ENCODE measurements at places on chromosomes 2 and 18.

- DNase-seq = peak; percentile 43
These were observed 77.6 kb downstream of the AP1S3 start for GRCh38 chr2:223759569-223760430.

- DNase-seq = no peak
These were observed 25.2 kb upstream of the TMEM237 start for GRCh38 chr2:201668402-201668910.

- DNase-seq = peak; percentile 22
These were observed 62.3 kb upstream of the MGAT4A start for GRCh38 chr2:98793275-98793674.

DNA sequence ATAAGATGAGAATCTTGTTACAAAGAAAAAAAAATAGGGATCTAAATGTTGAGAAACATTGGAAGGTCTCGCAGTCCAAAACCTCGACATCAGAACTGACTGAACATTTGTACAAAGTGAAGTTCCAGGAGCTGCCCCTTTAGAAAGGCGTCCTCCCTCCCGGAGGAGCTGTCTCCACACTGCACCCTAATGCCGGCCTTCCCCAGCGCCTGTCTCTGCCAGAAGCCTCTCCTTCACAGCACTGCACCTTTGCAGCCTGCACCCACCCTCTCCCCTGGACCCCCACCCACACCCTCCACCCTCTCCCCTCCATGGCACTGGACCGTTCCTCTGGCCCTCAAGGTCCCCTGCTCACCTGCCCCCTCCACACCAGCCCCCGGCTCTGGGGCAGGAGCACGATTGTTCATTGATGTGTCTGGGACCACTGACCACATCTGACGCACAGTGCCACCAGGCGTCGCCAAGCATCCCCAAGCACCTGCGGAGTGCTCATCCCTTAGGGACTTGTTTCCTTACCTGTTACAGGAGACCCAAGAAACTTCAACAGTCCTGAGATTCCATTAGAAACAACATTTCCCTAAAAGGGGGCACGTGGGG lies 90.3 kb upstream of the SNTG2 start:
- DNase-seq = no peak

DNA sequence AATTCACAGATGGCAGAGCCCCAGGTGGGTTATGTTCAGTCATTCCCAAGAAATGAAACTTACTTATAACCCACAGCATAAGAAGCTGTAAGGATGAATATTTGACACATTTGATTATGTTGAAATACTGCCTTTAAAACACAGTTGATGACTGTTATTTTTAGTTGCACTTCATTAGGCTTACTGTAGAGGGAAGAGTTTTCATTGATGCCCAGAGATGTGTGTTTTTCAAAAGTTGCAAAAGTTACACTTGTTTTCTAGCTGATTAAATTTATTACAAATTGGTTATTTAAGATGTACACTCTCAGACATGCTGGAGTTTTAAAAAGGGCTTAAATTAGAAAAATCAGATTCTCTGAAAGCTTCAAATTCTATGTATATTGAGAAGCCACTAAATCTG lies 506.1 kb downstream of the PARD3B start:
- DNase-seq = no peak

GRCh38 chr18:37393221-37393827 lies 172.3 kb downstream of the CELF4 start:
- DNase-seq = no peak

GRCh38 chr2:648476-649424 lies 28.5 kb downstream of the TMEM18 start:
- no peak for DNase-seq

DNA sequence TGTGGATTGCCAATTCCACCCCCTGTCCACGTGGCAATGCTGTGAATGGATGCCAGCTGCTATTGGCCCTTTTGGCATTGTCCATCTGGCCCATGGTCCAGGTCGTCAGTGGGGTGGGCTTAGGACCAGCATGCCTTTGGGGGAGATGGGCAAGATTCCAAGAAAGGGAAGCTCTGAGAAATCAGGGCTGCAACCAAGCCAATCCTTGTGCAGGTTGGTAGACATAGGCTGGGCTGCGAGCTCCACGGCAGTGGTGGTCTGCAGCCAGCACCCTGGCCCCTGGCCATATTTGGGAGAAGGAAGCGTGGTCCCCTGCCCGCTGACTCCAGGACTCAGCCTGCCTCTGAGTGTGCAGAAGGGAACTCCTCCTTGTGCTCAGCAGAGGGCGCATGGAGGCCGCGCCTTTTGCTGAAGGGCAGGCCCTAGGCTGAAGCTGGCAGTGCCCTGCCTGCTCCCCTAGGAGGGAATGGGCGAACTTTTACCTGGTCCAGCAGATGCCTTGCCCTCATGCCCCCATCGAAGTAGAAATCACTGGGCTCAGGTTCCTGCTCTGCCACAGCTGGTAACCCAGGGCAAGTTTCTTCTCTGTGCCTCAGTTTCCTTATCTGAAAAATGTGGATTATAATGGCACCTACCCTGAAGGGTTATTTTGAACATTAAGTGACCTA lies 5.4 kb downstream of the SPR start:
- DNase-seq = peak; percentile 67

DNA sequence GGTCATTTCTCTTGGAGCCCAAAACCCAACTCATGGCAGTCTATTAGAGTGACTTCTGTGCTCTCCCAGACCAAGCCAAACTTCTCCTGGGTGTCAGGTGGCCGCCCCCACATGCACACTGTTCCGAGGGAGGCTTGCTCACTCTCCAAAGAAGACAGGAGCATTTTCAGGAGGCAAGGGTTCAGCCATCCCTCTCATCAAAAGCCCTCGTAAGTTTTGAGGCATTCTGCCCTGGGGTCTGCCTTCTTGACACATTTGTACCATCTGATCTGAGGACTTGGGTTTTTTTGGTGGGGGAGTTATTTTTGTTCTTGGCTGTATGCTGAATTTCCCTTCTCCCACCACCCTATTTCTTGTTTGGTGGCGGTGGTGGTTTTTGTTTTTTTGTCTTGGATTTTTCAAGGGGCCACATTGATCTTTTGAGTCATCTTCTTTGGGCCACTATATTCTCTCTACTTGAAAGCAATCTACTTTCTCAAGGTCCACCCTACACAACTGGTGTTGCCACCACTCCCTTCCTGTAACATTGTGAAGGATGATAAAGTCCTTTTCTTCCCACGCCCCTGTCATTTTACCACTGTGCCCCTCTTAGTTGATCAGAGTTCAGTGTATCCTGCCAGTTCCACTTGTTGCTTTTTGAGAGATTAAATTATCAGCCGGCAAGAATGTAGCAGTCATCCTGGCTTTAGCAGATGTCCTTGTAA lies 255.8 kb downstream of the CYP26B1 start:
- no peak for DNase-seq

- peak; percentile 50 for DNase-seq
These were observed 339.5 kb downstream of the TXNL1 start for GRCh38 chr18:56298935-56299334.

DNA sequence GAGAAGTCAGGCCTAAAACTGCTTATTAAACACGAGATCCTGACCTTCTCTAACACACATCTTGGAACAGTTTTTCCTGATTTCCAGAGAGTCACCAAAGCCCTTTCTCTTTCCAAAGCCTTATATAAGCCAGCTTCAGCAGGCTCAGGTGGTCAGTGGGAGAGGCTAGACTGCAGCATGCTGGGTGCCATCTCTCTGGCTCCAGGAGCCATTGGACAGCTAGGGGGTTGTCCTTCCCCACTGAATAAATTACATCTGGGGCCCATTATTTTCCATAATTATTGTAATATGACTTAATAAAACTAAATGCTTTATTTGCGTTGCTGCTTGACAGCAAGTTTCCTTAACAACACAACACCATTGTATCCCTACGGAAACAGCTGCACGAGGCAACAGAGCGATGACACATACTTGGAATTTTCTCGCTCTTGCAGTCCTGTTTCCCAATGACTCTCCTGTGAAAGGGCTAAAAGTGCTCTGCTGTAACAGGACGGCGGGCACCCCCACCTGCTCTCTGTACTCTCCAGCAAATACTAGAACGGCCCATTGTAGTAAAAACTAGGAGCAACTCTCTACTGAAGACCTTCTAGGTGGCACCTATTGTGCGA lies 160.6 kb downstream of the RNF144A start:
- peak; percentile 41 for DNase-seq

DNA sequence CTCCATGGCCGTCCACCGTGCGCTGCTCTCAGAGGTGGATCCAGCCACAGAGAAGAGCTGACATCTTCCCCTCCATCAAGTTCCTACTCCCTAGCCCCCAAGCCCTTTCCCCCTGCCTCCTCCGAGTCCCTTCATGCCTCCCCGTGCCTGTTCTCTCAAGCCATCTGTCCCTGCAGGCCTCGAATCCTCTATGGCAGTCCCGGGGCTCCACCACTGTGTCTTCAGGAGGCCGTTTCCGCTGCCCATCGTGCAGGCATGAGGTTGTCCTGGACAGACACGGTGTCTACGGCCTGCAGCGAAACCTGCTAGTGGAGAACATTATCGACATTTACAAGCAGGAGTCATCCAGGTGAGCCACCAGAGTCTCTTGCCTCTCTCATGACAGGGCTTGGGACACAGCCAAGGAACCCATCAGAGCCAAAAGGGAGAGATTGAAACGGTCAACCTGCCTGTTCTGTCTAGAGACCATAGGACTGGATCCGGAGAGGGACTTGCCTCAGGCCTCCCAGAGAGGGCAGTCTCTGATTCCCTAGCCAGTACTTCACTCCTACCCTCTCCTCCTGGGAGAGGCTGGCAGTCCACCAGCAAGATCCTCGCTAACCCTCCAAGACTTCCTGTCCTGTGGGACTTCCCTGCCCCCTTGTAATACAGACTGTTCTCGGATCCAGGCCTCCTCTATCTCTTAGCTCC lies 9.7 kb downstream of the UCN start:
- DNase-seq = no peak

DNA sequence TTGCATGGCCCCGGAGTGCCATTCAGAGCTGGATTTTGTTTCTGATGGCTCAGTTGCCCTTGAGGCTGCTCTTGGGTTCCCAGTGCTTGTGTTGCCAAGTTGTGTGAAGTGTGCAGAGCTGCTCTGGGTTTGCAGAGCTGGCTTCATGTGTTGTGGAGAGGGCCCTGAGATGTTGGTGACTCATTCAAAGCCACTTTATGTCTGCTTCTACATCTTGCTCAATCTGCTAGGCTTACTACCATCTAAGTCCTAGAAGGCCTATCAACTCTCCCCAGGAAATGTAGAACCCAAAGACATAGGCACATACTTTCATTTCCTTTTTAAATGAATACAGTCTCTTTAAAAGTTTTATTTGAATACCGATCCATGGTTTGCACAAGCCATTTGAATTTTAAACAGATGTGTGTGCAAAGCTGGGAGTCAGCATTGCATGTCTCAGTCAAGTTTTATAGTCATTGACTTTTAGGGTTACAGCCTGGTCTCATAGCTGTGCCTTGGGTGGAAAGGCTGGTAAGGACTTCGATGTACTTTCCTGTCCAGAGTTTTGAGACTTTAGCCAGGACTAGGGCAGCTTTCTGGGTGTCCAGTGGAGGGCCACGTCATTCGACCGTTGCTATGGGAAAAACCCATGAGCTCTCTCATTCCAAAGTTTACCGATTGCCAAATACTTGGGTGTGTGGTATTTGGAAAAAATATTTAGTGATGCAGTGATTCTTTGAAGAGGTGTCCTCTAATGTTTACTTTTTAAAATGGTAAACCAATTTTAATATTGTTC lies 105.0 kb downstream of the LTBP1 start:
- DNase-seq = peak; percentile 66

- no peak for DNase-seq
These were observed 26.3 kb downstream of the GPR55 start for GRCh38 chr2:230898713-230899091.

DNA sequence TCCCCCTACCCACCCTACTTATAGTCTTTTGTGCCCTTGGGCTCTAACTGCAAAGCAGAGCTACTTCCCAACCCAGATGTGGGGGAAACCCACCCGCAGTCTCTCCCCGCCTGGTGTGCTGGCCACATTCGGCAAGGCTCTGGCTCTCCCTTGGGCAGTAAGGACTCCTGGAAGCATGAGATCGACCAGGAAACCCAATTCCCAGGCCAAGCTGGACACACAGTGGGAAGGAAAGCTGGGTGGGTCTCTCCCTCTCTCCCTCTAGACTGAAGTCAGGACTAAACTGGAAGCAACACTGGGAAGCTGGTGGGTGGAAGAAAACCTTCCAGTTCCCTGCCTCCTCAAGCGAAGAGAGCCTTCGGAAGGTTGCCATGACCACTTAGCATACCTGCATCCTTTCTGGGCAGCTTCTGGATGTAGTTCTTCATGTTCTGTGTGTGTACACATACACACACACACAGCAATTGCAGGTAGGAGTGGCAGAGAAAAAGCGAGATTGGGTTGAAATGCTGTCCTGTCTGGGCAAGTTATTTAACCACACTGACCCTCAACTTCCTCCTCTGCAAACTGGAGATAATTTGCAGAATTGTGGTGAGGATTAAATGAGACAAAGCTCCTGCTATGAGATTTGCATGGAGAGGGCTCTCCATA lies 33.9 kb downstream of the ZBTB7C start:
- DNase-seq = no peak

- DNase-seq = peak; percentile 57
These were observed 402.8 kb upstream of the SYT4 start for GRCh38 chr18:43680096-43680495.

DNA sequence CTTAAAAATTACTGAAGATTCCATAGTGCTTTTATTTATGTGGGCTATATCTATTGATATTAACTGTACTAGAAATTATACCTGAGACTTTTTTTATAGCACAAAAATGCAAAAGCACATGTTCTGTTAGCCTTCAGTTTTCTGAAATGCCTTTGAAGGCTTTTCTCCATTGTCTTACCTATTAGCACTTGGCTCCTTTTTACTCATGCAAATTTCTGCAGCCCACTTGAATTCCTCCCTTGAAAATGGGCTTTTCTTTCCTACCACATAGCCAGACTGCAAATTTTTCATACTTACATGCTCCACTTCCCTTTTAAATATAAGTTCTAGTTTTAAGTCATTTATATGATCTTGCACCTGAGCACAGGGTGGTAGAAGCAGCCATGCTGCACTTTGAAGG lies 453.0 kb upstream of the TRIB2 start:
- no peak for DNase-seq

- no peak for DNase-seq
These were observed 43.9 kb upstream of the FHL2 start for GRCh38 chr2:105442721-105443120.

GRCh38 chr18:77271576-77272481 lies 22.2 kb downstream of the GALR1 start:
- DNase-seq = peak; percentile 75

- no peak for DNase-seq
These were observed 128.2 kb upstream of the TWIST2 start for GRCh38 chr2:238719641-238720040.

Data from fibroblast of upper back skin (primary cell).